ENCODE measurements at places on chromosomes 13 and 19. TPM values are rescaled to one million over a fixed set of nuclear protein-coding genes. Genes with fewer than 3 reads are reported as not detected.
A peak's percentile ranks its signal among the peaks of the same experiment; 100 is the strongest.

Gene KIR3DL2
- total RNA-seq, result not detected

Gene CYP2A7
- not detected for total RNA-seq

Gene SMIM24
- total RNA-seq, result not detected

Gene DOCK9
- 203 TPM for total RNA-seq

Gene GIPC3
- 2.5 TPM for total RNA-seq

Gene FUT6
- not detected for total RNA-seq

Gene ABHD8
- 34.4 TPM for total RNA-seq

Gene ZSCAN1
- total RNA-seq, result not detected

Gene SPTBN4
- 5.5 TPM for total RNA-seq

DNA sequence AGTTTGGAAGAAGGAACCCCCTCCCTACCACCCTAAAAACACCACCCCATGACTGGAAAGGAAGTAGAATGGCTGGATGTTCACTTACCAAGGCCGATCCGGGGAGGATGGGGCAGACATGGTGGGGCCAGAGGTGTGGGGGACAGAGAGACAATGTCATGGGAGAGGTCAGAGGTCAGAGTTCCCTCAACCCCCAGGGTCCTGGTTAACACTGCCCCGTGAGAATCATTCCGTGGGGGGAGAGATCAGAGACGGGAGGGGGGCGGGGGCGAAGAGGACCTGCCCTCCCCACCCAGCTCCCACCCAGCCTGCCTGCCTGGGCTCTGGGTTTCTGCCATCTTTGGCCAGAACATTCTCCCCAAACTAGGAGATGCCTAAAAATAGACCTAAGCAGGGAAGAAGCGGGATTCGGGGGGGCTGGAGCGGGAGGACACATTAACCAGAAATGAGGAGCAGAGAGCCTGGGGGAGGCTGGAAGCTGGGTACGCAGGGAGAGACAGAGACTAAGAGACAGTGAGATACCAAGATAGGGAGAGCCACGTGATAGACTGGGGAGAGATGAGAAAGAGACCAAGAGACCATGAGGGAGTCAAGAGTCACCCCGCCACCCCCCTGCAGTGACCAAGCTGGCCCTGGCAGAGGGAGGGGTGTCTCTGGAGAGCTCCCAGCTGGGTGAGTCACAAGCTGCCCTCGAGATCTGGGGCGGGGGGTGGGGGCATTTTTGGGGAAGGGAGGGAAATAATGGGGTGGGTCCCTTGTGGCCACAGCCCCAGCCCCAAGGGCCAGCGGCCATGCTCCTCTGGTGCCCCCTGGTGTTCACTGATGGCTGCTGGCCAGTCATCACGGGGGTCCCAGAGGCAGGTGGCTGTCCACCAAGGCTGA lies 6.1 kb upstream of the KANK2 start:
- ATAC-seq, result peak; percentile 86

- no peak for ATAC-seq
Measured at GRCh38 chr13:99687723-99688397, 186.6 kb downstream of the TM9SF2 start.

DNA sequence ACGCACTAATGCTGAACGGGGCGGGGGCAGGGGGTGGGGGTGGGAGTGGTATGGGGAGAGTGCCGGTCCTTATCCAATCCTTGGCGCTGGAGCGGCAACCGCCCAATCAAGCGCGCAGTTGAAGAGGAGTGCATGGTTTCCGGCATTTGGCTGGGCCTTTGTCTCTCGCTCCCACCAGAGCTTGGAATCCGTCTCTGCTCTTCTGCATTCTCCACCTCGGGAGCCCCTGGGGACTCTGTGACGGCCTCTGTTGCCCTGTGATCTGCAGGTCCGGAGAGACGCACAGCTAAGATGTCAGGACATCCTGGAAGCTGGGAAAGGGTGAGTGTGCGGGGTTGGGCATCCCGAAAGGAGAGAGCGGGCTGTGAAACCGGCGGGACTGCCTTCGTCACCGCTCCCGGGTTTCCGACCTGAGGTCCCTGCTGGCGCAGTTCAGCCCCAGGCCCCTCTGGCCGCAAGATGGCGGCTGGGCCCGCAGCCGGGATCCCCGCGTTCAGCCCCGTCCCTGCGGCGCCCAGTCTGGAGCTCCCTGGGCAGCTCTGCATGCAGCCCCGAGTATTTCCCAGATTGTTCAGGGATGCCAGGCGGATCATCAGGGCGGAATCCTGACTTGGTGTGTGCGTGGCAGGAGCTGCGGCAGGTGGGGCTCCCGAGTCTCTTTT lies 53.6 kb upstream of the ZNF254 start:
- ATAC-seq, result peak; percentile 99

DNA sequence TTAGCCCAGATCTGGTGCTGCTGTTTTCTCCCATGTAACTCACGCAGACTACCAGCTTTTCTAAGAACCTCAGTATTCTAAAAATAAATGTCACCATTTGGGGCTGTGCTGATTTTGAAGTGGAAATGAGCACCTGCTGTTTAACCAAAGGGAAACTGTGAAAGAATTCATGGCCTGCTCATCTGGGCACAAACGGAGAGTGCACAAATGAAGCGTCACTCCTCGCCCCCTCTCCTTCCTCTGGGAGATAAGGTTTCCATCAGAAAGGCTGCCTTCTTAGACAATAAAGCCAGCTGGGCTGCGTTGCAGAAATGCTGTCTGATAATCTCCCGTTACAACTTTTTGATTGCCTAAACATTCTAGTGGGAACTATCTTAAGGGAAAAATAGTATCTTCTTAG lies 73.7 kb upstream of the SLC15A1 start:
- ATAC-seq, result no peak

DNA sequence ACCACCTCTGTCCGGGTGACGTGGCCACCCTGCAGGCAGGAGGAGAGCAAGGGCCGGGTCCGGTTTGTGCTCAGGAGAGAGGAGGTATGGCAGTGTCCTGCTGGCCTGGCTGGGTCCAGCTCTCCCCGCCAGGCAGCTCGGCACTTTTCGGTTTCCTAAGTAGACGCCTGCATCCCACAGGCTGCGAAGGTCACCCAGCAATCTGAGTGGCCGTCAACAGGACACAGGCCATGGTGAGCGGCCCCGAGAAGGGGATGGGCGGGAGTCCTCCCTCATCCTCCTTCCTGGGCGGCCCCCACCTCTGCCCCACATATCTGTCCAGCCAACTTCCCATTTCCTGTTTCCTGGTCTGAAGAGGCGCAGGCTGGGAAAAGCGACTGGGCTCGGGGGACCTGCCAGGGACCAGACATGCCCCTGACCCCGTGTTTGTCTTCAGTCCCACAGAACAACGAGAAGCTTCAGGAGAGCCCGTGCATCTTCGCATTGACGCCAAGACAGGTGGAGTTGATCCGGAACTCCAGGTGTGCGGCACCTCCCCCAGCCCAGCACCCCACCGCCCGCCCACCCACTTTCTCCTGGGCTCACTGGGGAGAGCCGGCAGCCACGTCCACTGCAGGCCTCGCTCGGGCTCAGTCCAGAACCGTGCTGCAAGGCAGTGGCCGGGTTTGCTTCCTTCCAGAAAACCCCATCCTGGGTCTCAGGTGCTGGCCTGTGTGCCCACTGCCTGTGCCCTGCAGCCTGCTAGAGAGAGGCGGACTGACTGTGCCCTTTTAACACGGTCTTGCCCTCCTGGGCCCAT lies 16.3 kb downstream of the PIAS4 start:
- ATAC-seq, result peak; percentile 22

DNA sequence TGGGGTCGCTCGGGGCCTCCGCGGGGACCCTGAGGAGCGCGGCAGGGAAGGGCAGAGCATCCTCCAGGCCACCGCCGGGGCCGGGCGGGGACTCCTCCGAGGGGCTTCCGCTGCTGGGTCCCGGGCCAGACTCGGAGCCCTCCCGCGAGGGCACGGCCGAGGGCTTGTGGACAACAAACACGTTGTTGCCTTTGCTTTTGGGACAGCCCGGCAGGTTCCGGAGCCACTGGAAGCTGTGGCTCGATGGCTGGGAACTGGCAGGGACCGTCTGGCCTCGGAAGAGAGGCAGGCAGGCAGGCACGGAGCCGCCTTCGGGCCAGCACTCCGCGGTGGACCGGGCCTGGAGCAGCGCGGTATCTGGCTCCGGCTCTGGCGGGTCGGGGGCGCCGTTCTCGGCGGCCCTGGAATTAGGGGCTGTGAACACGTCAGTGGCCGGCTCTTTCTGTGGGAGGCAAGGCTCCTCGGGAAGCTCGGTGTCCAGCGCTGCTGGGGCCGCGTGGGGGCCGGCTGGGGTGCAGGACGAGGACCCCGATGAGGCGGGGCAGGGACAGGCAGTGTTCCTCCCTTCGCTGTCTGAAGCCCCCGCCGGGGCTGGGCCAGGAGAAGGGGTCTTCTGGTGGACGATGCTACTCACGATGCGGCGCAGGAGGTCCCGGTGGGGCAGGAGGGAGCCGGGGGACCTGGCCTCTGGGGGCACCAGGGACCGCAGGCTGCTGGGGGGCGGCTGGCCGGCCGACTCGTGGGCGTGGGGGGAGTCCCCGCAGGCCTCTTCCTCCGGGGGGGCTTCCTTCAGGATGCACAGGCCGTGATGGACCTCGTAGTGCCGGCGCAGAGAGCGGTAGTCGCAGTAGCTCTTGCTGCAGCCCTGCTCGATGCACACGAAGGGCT lies 27.6 kb downstream of the ZNF541 start:
- no peak for ATAC-seq

- no peak for ATAC-seq
Measured at GRCh38 chr19:39413272-39413910, 922 bp downstream of the PLEKHG2 start.

DNA sequence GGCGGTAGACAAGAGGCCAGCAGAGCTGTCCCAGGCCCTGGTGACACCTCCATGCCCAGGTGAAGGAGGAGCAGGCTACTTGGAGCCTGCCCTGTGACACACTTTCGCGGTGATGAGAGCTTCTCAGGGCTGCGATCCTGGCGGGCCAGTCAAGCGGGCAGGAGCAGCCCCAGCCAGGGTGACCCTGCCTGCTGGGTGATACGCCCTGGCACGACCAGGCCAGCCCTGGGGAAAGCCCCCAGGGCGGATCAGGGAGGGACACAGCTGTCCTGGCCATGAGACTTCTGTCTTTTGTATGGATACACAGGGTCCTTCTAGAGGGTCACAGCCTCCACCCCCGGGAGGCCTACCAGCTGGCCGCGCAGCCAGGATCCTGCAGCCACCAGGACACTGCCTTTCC lies 13.1 kb downstream of the DNM2 start:
- ATAC-seq, result no peak

GRCh38 chr13:41383386-41383785 lies 72.3 kb downstream of the NAA16 start:
- no peak for ATAC-seq

DNA sequence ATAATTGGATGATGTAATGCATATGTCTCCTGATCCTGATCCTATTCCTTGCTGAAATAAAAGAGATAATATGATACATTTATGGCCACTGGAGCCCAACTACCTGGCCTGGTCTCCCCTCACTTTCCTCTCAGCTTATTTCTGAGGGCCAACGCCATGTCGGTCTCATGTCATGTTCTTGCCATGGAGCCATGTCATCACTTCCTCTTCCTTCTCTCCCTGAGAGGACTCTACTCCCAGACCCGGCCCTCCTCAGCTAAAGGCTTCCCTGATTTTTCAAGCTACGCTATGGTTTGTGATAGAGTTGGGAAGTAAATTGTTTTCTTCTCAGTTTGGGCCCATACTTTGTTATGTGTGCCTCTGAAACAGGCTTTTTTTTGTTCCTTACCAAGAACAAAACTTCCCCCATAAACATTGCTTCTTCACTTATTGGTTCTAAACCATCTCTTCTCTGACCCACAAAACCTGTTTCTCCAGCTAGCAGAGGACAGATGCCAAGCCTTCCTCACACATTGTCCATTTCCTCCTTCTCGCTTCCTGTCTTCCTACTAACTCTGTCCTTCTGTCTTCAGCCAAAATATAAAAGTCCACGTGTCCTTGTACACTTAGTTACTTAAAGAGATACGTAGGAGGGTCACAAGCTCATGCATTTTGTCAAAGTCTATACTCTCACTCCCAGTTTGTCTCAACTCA lies 319.9 kb upstream of the DACH1 start:
- ATAC-seq, result no peak

GRCh38 chr19:4298810-4299550 lies 3.2 kb downstream of the TMIGD2 start:
- no peak for ATAC-seq

- ATAC-seq, result no peak
Measured at GRCh38 chr19:44615863-44616247, 2.5 kb downstream of the IGSF23 start.

GRCh38 chr19:52941941-52942385 lies 18.7 kb upstream of the ZNF888 start:
- peak; percentile 35 for ATAC-seq

DNA sequence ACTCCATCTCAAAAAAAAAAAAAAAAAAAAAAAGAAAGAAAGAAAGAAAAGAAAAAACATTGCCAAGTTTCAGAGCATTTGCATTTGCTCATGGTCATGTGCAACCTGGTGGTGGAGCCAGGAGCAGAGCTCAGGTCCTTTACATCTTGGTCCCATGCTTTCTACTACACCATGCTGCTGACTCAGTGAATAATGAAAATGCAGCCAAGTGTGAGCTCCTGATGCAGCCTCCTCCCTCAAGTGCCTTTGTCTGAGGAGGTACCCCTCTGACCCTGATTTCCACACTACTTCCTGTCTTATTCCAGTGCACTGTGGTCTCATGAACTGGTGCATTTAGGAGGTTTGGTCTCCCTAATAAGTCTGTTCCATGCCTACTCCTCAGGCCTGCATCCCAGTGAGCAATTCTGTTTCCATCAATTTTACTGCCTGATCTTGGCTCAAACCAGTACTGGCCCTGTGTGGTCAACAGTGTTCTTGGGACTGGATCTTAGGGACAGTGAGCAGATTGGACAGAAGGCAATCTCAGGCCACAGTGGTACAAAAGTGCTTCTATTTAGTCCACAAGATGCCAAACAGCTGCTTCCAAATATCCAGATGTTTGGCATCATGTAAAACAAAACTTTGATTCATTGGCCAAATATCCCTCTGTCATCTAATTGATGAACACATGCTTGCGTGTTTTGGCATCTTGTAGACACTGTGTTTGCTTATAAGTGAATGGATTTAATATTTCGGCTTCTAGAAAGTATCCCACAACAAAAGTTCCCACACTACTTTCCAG lies 28.8 kb upstream of the LRCH1 start:
- ATAC-seq, result no peak

- ATAC-seq, result peak; percentile 11
Measured at GRCh38 chr19:36136964-36137686, 2.7 kb upstream of the CAPNS1 start.

- no peak for ATAC-seq
Measured at GRCh38 chr19:4684312-4685095, 14.4 kb upstream of the MYDGF start.

All from gastroesophageal sphincter (tissue), 4 donors.